ENCODE measurements at places on chromosomes 3 and 15. TPM values are rescaled to one million over a fixed set of nuclear protein-coding genes. Genes with fewer than 3 reads are reported as not detected.
A peak's percentile ranks its signal among the peaks of the same experiment; 100 is the strongest.

The MAP2K5 gene
- 13.9 TPM for total RNA-seq

The FBLN2 gene
- total RNA-seq = 84.5 TPM

The GUCA1C gene
- not detected for total RNA-seq

The TLR9 gene
- total RNA-seq = not detected

- no peak for DNase-seq
Measured at GRCh38 chr15:72474466-72474911, 359 bp downstream of the ARIH1 start.

The GOLIM4 gene
- 137 TPM for total RNA-seq

The REC114 gene
- not detected for total RNA-seq

GRCh38 chr3:83934192-83935021 lies 1024.4 kb upstream of the CADM2 start:
- peak; percentile 55 for DNase-seq

Measured in HFFc6 (cell line).